ENCODE measurements at places on chromosomes 12 and 14.

- no peak for DNase-seq
These were observed 9.9 kb downstream of the LRRC74A start for GRCh38 chr14:76836029-76836630.

DNA sequence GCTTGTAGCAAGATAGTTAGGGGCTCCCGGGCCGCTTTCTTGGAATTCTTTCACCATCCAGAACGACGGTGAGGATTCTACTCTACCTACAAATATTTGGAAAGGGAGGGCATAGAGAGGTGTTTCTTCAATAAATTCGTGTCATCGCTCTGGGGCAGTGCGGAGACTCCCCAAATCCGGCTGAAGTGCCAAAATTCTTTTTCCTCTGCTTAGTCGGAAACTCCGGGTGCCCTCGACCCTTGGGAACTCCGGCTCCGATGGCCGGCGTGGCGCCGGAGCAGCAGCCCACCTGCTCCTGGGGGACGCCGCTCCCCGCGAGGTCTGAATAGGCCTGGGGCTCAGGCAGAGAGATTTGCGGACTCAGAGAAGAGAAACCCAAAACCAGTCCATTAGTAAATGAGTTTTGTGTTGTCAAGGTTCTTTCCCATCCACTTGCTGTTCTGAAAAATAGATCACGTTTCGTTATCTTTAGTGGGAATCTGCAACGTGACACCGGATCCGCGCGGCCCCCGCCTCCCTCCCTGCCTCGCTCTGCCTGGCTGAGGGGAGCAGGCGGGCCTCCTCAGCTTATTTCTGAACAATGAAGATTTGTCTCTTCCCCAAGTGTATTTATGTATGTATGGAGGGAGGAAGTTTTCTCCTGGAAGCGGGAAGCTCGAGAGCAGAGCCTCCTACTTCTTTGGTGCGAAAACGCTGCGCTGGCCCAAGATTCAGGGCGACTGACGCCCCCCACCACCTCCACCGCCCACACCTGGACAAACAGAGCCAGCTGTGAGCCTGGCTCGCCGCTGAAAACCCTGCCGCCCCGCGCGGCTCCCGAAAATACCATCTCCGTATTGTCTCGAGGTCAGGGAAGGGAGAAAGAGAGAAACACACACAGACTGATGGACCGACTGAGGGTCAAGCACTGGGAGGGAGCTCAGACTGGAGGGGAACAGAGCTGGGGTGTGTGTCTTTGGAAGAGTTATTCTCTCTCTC, 3.7 kb upstream of the SIX1 start:
- DNase-seq: no peak

DNA sequence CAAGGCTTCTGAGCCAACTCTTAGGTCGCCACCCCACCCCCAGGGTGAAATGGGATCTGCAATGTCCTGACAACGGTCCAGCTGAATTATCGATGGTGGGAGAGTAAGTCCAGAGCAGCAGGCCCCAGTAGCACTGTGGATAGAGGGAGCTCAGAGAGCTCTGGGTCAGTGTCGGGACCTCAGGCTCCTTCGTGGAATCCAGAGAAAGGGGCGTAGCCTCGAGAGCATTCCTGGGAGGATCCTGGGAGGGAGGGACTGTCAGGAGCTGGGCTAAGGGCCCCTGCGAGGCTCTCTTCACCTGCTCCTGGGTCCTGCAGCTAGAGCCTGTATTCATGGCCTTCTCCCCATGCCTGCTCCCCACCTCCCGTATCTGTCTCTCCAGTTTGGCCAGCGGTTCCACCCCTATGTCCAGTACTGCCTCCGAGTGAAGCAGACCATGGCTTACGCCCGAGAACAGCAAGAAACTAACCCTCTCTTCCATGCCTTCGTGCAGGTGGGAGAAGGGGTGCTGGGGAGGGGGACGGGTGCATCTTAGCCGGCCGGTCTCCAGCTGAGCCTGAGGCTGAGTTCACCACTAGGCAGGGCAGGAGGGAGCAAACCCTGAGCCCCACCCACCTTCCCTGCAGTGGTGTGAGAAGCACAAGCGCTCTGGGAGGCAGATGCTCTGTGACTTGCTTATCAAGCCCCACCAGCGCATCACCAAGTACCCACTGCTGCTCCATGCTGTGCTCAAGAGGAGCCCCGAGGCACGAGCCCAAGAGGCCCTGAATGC, 6.6 kb downstream of the PLEKHG6 start:
- DNase-seq: no peak

GRCh38 chr12:100982511-100983183, 188.1 kb downstream of the ANO4 start:
- no peak for DNase-seq

- DNase-seq: no peak
These were observed 132.4 kb upstream of the RGS6 start for GRCh38 chr14:71799841-71800240.

GRCh38 chr12:57093415-57094207, 4.7 kb downstream of the NAB2 start:
- DNase-seq: peak; percentile 26

DNA sequence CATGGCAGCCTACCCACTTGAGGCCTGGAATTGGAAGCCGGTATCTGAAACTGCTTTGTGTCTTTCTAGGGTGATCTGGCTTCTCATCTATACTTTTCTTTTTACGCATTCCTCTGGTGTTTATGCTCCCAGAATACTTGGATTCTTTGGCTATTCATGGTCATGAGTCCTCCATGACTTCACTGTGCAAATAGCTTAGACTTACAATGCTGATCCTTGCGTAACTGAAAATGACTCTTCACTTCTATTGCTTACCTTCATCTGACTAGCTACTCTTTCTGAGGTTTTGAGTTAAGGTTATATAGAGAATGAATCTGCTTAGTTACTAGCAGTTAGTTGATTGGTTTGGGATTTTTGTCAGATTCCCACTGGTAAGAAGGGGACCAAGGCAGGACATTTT, 121.7 kb upstream of the NOVA1 start:
- no peak for DNase-seq

DNA sequence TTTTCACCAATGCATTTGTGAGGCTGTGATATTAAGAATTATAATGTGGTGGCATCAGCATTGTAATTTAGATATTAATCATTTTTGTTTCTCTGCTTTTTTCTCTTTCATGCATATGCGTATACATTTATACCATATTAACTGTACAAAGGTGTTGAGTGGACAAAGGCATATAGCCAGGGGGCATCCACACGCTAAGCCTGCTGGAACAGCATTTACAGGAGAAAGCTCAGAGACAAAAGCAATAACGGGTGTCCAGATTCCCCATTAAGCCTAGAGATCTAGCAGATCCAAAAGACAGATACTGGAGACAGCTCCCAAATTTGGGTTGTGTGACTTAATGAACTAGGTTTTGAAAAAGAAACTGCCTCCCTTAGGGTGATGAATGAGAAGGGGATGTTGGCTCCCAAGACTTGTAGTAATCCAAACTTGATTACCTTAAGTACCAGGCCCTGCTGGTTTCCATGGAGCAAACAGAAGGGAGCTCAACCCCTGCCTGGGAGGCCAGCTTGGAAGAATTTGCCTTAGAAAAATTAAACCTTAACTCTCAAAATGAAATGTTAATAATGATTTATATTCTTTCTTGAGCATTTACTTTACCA, 181.9 kb downstream of the SLC6A15 start:
- DNase-seq: no peak

DNA sequence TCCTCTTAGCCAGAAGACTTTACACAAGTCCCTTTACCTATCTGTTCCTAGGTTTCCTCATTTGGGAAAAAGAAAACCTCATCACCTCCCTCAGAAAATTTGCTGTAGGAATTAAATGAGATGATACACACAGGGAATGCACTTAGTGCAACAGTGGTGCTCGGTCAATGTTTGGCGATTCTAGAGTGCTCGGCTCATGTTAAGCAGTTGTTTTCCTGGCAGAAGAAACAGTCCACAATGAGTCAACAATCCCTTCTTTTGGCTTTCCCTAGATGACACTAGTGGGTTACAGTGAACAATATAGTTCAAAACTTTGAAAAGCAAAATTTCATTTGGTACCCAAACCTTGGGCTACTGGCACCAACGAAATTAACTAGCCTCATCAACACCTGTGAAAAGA, 3.9 kb upstream of the TMEM233 start:
- DNase-seq: no peak

GRCh38 chr14:36660736-36661505, 739 bp upstream of the PAX9 start:
- no peak for DNase-seq

DNA sequence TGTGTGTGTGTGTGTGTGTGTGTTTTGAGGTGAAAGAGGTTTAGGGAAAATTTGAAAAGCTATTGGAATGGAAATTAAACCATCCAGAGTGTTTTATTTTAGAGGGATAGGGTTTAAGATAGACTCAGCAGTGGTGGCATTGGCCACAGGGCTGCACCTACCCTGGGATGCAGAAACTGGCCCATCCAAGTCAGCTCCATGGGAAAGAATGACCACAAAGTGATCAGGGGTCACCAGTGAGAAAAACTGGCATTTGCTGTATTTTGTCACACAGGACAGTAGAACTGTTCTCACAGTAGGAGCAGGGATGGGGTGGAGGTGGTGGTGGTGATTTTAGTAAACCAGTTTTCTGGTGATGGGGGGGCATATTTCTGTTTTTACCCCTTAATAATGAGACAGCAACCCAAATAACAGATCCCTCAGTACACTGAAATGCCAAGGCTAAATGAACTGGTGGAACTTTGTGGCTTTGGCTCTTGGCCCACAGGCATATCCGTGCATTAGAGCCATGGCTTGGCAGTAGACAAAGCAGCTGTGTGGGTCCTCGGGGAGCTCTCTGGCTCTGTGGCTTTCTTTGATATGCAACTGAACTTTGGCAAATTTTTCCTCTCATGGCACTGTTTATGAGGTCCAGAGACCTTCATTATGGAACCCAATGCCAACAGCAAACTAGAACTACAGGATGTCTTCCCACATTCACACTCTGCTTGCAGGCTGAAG, 348.3 kb downstream of the ZFP36L1 start:
- DNase-seq: no peak

- no peak for DNase-seq
These were observed 38.1 kb downstream of the DIO3 start for GRCh38 chr14:101599234-101599885.

GRCh38 chr12:44246482-44247105, 410.7 kb downstream of the TMEM117 start:
- no peak for DNase-seq

GRCh38 chr12:119980242-119980641, 8.8 kb upstream of the BICDL1 start:
- no peak for DNase-seq

GRCh38 chr12:28961948-28962384, 187.1 kb upstream of the FAR2 start:
- no peak for DNase-seq

DNA sequence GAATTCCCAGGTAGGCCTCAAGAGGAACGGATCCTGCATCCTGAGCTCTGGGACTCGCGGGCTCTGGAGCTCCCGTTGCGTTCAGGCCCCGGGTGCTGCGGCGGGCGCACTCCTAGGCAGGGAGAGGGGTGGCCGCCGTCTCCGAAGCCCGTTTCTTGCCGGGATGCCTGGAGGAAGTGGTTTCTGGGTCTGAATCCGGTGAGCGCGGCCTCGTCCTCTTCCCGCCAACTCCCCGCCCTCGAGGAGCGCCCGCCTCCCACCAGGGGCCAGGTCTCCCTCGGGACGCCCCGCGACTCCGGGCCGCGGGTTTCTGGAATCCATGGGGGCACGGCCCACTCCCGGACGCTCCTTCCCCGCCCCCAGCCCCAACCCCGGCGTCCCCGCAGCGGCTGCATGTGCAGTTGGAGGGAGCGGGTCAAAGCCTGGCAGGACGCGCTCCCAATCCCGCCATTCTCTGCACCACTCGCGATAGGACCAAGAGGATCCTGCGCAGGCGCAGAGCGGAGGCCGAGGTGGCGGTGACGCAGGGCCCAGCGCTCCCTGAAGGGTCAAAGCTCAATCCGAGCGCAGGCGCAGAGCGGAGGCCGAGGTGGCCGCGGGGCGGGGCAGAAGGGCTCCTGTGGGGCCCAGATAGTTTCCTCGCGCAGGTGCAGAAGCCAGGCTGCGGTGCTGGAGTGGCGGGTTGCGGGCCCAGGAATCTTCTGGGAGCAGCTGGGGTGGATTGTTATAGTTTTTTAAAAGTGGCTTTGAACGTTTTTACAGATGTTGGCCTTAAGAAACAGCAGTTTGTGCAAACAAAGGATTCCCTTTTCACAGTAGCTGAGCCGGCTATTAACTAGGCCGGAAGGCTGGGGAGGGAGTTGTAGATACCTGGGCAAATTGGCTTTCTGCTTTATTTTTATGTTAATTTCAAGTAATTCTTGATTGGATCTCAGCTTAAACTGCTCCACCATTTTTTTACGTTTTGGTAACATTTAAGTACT, 796.4 kb downstream of the AACS start:
- DNase-seq: no peak

DNA sequence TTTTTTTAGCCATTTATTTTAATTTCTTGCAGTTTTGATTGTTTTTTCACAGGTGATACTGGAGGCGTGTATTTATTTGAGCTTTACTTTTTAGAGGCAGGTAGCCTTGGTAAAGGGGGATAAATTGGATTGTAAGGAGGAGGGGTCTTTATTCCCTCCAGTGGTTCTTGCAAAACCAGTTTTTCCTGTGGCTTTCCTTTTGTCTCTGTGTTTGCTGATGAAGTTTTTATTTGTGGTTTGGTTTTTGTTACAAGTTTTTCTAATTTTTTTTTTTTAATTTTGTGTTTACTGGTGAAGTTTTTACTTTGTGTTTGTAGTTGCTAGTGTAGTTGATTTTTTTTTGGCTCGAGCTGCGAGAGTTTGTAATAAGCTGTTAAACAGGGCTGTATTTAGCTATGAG, 278.5 kb downstream of the PRKD1 start:
- no peak for DNase-seq

DNA sequence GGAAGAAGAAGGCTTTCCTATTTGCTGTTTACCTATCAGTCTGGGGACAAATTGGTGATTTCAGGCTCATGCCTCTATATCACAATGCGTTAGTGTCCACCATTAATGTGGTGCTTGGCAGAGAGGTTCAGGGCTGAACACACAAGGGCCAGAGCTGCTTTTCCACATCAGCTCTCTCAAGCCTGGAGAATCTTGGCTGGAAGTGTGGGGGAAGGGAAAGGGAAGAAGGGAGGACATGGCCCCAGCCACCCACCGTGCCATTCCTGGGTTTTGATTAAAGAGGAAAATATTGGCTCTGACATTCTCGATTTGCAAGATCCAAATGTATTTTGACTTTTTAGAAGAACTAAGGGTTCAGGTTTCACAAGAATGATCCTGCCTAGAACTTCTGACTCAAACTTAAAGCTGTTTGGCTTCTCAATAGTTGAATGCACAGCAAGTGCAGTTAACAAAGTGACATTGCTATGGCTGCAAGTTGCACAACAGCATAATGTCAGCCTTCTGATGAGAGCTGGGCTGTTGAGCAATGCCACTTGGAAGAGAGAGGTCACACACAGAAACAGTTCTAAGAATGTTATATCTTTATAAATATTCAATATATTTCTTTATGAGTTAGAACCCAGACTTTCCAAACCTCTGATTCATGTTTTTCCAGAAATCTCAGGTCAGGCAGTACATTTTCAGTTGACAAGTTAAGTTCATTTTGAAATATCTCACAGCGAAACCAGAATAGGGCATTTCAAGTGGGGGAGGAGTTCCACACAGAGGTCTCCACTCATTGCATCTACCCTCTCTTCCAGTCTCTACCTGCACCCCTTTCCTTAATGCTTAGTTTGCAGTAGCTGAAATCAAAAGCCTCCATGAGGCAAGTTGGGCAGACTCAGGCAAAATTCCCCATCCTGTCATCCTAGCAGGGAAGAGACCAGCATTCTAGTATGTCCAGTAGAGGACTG, 25.3 kb downstream of the IGF1 start:
- no peak for DNase-seq

GRCh38 chr12:7354529-7354928, 50.7 kb downstream of the ACSM4 start:
- no peak for DNase-seq

GRCh38 chr12:75976113-75976512, 55.5 kb downstream of the PHLDA1 start:
- DNase-seq: no peak

All from activated naive CD4-positive, alpha-beta T cell (primary cell).